IMR-90 (cell line): ENCODE measurements at places on chromosomes 5 and 9.

GRCh38 chr5:59174248-59174844 is 591.5 kb downstream of the RAB3C start:
- DNase-seq: peak; percentile 87

DNA sequence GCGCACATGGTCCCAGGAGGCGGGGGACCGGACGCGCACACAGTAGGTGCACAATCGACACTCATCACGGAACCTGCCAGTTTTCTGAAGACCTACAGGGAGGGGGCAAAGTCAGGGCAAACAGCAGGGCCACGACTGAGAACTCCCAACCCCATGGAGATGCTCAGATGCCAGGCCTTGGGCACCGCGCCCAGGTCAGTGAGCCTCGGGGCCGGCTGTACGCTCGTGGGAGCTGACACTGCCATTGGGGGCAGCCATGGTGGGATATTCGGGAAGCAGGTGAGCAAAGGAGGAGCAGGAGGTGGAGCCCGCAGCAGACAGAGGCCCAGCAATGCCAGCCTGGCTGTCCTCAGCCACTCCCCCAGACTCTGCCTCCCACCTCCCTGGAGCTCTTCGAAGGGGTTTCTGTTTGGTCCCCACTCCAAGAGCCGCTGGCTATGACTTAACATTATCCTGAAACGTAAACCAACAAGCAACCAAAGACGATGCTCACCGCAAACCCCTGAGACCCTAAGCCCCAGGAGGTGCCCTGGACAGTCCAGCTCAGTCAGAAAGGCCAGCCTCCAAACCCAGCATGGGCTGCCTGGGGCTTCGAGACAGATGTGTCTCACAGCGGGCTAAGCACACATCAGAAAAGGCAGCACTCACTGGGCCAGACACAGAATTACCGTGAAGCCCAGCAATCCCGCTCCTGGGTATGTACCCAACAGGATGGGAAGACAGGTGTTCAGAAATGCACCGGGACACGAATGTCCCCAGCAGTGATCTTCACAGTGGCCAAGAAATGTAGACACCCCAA is 78.4 kb downstream of the VAV2 start:
- no peak for DNase-seq

GRCh38 chr5:80255431-80255810 is 427 bp downstream of the SERINC5 start:
- peak; percentile 50 for DNase-seq

GRCh38 chr5:132273631-132274030 is 16.1 kb downstream of the PDLIM4 start:
- DNase-seq: no peak

DNA sequence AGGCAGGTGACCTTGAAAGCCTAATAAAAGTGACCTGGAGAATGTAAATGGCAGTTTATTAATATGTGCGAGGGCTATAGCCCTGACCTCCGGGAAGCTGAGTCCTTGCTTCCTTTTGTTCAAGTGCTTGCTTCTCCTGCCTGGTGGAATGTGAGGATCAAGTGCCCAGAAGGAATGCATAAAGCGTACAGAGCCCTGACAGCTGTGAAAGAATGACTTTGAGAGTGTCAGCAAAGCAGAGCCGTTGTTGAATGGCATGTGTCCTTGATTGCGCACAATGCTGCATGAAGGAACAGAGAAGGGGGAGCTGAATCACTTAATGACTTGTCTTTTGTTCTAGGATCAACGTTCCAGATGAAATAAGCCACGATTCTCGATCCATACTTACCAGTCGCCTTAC is 133.0 kb downstream of the SLF1 start:
- DNase-seq: no peak

GRCh38 chr5:21681911-21682310 is 1171.2 kb downstream of the CDH12 start:
- no peak for DNase-seq

- no peak for DNase-seq
Observed at GRCh38 chr5:88671106-88671504, 211.9 kb downstream of the MEF2C start.

DNA sequence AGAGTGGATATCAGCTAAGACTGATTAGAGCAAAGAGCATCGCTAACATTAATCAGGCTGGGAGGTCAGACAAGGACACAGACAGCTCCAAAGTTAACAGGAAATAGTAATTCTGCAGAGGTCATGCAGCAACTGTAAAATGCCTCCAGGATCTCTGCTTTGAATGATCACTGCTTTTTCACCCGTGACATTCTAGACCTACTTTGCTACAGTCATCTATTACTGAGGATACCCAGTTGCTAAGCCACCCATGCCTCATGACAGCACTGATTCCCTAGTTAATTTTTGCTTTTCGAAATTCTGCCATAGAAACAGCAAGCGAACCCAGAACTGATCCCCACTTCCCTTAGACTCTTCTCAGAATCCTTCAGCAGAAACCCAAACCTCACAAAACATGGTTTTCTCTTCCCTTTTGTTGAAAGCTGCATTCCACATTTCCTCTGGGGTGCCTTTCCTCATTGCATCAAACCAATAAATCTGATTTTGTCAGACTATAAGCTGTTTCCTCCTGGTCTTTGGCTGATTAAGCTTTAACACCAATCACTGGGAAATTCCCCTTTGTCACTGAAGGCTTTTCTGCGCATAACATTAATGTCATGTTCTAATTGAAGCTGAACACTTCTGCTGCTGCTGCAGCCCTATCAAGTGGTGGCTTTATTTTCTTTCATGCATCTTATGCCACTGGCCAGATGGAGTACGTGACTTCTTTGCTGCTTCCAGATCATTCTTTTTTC is 201.1 kb upstream of the CHD1 start:
- DNase-seq: no peak

GRCh38 chr9:73149371-73150067 is 2.1 kb upstream of the ANXA1 start:
- peak; percentile 92 for DNase-seq

GRCh38 chr9:98333703-98334582 is 78.5 kb upstream of the TBC1D2 start:
- DNase-seq: peak; percentile 93

DNA sequence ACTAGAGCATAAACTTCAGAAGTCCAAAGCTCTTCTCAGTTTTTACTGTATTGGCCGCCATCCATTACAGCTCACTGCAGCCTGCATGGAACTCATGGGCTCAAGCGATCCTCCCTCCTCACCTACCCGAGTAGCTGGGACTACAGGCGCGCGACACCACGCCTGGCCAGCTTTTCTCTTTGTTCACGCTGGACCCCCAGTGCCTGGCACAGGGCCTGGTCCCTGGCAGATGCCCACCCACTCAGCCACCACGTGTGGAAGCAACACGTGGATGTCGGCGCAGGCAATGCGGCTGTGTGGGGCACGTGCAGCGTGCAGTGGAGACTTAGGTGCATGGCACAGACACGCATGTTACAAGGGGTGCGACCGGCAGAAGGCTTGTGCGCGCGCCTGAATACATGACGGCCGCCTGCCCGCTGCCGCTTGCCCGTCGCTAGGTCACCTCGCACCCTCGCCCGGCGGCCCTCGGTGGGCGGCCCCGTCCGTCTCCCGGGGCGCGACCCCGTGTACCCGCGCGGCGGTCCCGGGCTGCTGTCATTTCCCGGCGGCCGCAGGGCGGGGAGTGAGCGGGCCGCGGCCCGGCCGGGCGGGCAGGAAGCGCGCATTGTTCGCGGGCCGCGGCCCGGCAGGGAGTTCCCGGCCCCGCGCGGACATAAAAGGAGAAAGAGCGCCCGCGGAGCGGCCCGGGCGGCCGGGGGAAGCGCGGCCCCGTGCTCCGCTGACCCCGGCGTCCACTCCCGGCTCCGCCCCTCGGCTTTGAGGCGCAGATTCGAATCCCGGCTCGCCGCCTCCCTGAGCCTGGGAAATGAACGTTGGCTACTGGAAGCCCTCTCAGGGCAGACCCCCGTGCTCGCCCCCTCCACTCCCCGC is 24.1 kb upstream of the PTGS1 start:
- no peak for DNase-seq

GRCh38 chr5:134997015-134997414 is 29.3 kb downstream of the CATSPER3 start:
- no peak for DNase-seq

DNA sequence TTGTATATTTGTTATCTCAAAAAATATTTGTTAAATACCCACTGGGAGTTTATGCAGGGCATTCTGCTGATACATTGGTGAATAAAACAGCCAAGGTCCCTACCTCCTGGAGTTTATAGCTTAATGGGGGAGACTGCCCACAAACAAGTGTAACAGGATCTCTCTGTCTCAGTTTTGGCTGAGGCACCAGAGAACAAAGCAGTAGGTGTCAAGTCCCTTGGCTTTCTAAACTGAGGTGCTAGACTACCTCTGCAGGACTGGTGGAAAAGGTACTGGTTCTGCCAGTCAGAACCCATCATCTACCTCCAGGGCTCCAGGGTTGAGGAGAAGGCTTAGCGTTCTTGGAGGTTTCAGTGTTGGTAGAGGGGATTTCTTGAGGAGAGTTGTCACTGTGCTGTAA is 188.4 kb upstream of the ELL2 start:
- no peak for DNase-seq

DNA sequence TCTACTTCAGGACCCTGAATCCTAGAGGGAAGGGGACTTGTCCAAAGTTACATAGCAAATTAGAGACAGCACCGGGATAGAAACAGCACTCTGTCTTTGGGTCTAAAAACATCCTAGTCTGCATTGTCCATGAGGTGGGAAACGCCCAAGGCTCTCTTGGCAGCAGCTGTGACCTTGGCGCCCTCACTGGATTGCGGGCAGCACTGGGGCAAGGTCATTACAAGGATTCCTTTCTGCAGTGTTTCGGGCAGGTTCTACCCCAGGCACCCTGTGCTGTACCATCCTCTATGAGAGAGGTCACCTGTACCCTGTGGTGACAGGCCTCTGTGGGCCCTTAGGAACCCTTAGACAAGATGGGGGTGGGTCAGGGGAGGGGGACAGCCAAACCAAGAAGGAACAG is 8.6 kb downstream of the CD74 start:
- DNase-seq: no peak

DNA sequence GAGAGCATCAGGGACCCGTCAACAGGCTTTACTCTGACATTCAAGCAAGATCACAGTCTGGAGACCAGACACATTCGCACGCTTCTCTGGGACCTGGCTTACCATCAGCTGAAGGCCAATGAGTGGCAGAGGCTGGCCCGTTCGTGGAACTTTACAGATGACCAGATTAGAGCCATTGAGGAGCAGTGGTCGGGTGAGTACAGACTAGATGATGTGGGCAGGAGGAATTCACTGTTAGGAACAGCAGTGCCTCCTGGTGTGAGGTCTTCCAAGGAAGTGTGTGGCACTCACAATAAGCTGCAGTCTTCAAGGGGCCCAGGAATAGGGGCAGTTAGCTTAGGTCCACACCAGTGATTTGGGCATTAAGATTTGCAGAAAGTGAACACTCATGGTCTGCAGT is 50.4 kb downstream of the POC5 start:
- no peak for DNase-seq

- peak; percentile 11 for DNase-seq
Observed at GRCh38 chr5:58887721-58888409, 305.0 kb downstream of the RAB3C start.

GRCh38 chr5:57817924-57818323 is 335.3 kb upstream of the ACTBL2 start:
- no peak for DNase-seq

GRCh38 chr9:128175102-128175563 is 15.1 kb downstream of the BBLN start:
- peak; percentile 88 for DNase-seq

DNA sequence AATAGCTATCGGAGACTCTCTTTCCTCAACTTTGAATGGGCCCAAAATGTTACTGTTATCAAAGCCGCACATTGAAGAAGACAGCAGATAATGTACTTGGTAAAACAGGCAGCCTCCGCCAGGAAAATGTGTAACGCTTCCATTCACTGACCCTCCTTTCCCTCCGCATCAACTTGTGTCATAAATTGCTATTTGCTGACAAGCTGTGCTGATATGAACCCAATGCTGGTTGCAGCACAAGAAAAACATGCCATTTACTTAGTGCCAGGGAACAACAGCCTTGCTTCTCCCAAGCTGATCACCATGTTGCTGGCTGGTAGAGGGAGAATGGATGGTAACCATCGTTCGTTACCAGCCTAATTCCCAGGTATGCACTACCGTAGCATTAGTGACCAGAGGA is 162.6 kb upstream of the PPP1R2B start:
- DNase-seq: no peak

DNA sequence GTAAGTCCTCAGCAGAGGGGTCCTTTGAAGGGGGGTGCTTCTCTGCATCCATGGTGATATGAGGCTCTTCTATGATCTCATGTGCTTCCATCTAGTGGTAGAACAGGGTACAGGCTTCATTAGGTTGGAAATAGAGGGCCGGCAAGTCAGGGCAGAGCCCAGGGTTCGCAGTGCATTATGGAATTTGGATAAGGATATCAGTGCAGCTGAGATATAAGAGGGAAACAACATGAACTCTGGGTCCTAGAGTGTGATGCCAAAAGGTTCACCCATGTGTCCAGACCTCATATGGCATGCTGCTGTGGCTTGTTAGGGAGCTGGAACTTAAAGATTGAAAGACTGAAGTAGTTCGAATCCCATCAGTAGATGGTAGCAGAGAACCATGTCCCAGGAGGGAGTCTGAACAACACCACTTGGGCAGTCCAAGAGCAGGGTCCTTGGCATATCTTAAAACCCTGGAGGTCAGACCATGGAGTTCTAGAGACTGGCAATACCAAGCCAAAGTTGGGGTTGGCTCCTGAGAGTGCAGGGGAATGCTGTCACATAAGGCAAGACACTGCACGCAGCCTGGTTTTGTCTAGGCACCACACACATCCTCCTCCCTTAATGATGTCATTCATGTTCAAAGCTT is 2.3 kb downstream of the FAM221B start:
- DNase-seq: peak; percentile 73

GRCh38 chr5:156951359-156951758 is 11.7 kb downstream of the TIMD4 start:
- no peak for DNase-seq

DNA sequence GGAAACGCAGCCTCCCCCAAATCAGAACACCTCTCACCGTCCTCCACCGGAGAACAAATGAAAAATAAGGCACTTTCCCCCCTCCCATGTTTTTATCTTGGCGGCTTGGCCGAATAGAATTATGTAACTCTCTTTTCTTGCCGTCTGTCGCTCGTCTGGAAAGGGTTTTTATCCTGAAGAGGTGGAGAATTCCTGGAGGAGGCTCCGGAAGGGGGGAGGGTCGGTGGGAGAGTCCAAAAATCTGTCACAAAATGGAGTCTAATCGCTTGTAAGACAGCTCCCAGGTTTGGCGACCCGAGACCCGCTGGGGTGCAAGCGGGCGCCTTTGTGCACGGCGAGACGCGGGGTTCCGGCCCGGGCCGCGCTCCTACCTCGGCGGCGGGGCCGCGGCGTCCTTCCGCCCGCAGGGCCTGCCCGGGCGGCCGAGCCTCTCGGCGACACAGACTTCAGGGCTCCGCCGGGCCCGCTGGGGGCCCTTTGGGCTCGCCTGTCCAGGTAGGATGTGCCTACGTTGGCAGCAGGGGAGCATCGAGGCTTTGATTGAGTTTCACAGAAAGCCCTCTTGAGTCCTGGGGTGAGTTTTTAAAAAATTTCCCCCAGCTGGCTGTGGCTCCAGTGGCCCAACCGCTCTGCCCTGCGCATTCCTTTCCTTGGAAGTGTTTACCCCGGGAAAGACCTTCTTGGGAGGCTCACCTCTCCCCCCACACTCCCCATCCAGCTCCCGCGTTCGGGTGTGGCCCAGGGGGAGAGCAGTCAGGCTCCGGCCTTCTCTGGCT is 5.0 kb downstream of the LMX1B start:
- DNase-seq: no peak

GRCh38 chr5:165397516-165397915 is 1892.1 kb downstream of the MAT2B start:
- DNase-seq: no peak
